ENCODE measurements at places on chromosomes 7 and 10.

GRCh38 chr7:157861551-157861950 lies 524.7 kb downstream of the DNAJB6 start:
- no peak for DNase-seq

GRCh38 chr7:39949971-39950472 lies at the start of gene CDK13:
Gene CDK13 (plus strand): TSS chr7:39950256. CDS start chr7:39950642, 386 bp downstream.
- peak; percentile 73 for DNase-seq

DNA sequence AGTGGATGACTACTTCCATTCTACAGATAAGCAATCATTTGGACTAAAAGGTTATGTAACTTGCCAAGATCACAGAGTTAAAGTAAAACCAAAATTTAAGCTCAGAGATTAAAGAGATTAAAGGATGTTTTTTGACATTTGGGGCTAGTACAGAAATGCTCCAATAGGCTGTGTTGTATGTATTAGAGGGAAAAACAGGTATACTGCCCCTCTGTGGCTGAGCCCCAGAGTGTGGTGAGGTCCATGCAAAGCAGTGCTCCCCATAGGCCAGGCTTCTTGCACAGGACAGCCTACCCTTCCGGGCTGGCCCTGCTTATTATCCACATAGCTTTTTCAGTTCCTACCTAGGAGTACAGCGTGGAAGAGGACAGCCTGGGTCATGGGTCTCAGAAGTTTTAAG lies 322.8 kb downstream of the POM121L12 start:
- no peak for DNase-seq

DNA sequence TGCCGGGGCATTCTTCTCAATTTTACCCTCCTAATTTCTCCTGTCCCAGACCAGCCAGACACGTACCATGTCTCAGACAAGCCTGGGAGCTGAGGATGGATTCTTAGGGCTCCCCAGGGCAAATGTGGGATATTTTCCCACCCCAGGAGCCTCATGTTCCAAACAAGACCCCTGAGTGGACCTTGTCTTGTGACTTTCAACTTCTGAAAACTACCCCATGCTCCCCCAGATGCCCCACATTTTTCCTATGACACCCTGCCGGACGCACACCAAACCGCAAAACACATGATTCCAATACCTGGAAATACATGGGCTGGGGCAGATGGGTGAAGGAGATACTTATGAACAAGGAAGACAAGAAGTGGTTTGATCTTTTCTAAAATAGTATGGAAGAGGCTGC lies 874 bp downstream of the GIMAP5 start:
- no peak for DNase-seq

DNA sequence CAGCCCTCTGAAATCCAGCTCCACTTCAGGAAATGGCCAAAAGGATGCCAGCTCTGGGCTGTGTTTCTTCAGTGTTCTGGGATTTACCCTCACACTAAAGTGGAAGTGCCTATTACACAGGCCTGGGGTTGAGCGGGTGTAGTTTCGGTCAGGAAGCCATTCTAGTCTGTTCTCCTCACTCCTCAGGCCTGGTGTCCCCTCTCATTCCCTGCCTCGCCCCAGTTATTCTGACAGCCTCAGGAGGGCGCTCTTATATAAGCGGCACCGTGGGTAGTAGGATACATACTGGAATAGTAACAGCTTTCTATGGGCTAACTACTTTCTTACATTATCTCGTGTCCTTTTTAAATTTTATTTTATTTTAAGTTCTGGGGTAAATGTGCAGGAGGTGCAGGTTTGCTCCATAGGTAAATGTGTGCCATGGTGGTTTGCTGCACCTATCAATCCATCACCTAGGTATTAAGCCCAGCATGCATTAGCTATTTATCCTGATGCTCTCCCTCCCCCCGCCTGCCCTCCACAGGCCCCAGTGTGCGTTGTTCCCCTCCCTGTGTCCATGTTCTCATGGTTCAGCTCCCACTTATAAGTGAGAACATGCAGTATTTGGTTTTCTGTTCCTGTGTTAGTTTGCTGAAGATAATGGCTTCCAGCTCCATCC lies 12.2 kb upstream of the LGI1 start:
- DNase-seq, result no peak

DNA sequence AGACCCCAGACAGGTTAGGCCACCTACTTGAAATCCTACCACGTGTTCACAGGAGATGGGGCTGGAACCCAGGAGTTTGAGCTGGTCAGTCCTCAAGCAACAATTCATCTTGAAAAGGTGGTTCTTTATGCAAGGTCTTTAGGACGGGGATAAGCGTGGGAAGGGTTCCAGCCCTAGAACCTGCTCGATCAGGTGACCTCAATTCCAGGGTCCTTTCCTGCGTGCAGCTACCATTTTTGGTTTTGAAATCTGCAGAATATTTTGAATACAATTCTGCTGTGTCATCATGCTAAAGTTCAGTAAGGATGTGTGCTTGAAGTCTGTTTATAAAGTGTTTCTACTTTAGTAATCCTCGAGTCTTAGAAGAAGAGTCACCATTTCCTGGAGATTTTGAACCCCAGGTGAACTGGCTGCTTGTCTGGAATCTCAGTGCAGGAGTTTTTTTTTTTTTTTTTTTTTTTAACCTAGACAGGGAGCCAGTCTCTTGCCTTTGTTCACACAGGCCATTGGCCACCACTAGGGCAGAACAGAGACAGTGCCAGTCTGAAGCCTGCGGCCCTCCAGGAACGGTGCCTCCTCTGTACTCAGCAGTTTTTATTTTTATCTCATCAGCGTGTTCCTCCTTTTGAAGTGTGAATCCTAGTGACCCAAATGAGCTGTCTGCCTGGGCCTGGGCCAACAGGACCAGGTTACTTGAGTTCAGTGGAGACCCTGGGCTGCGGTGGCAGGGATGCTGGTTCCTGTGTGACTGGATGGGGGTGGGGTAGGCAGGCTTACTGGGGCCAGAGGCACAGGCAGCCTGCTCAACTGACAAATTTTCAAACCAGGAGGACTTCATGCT lies 54.6 kb downstream of the EEPD1 start:
- no peak for DNase-seq

DNA sequence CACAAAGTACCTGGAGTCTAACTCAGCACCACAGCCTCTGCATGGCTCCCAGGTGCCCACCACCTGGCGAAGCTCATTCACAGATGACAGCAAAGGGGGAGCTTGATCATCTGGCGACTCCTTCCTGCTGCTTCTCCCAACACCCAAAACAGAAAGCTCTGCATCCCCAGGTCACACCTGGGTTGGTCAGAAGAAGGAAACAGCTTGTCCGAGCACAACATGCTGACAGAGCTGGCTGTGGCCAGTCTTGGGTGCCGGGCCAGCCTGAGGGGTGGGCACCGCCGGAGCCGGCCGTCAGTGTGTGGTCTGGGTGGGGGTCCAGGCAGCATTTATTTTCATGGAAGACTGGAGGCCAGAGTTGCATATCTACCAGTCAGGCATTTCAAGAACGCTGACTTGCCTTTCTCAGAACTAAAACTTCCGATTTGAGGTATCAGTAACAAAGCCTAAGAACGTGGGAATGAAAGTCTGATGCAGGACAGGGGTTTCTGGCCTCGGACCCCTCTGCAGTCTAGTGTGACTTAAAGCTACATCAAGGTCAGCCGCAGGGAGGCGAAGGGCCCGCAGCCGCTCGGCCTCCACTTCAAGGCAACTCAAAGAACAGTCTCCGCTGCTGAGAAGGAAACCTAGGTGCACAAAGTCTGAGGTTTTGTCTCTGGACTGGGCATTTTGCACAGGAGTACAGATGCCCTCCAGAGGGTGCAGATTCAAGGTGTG lies 109.6 kb downstream of the CYTH3 start:
- DNase-seq, result no peak

GRCh38 chr10:36634916-36635315 lies 490.5 kb upstream of the ANKRD30A start:
- no peak for DNase-seq

GRCh38 chr7:132437730-132438129 lies 138.5 kb downstream of the PLXNA4 start:
- DNase-seq, result no peak

- DNase-seq, result no peak
Observed at GRCh38 chr7:27873981-27874957, 134.3 kb downstream of the TAX1BP1 start.

DNA sequence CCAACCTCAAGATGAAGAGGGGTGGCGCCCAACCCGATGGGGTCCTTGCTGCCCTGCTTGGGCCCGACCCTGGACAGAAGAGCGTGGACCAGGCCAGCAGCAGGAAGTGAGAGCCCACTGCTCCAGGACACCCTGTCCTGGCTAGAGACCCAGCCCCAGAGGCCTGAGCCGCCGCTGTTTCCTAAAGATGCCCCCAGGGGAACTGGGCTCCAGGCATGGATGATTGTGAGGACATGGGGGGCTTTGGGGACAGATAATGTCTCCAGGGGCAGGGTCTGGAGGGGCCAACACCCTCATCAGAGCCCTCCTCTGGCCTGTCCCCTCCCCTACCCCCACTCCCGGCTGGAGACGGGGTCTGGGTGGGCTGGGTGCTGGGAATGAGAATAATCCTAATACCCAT lies 71.7 kb downstream of the MYL10 start:
- DNase-seq, result no peak

- DNase-seq, result no peak
Observed at GRCh38 chr7:75033064-75033463, 40.5 kb downstream of the RCC1L start.

- no peak for DNase-seq
Observed at GRCh38 chr7:94276795-94277194, 117.9 kb upstream of the COL1A2 start.

GRCh38 chr7:31883761-31884164 lies 186.4 kb downstream of the PDE1C start:
- DNase-seq, result no peak

GRCh38 chr10:76287856-76288255 lies 856.4 kb downstream of the LRMDA start:
- no peak for DNase-seq

DNA sequence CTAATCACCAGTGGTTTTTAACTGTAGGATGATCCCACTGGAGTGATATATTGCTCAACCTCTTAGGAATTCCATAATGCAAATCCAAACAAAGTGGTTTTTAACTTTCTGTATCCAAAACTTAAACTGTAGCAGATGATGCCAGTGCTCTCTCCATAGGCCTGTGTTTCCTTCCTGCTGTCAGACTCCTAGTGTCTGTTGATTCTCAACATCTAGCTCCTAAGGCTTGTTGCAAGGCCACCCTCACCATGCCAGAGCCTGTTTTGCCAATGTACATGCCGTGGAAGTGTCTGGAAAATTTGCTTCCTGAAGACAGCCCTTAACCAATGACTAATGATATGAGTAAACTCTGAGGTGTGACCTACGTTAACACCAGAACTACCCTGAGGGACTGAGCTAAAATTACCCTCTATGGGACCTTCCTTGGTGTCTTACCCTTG lies 39.3 kb downstream of the C1GALT1 start:
- DNase-seq, result no peak

DNA sequence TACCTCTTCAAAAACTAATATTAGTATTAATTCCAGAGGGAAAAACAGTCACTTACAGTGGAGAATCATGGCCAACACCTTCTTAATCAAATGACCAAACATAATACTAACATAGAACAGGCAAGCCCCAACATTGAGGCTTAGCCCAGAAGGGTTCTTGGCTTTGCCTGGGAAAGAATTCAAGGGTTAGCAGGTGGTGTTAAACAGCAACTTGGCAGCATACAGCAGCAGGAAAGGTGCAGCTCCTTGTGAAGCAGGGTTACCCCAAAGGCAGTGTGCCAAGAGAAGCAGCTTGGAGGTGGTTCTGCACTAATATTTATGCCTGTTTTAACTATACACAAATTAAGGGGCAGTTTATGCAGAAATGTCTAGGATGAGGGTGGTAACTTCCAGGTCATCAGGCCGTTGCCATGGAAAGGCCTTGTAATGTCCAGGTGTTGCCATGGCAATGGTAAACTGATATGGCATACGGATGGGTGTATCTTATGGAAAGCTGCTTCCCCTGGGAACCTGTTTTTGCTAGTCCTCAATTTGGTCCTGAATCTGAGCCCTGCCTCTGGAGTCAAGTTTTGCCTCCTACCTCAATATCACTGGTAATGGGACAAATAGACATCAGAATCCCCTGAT lies 27.2 kb upstream of the BEND7 start:
- no peak for DNase-seq

- no peak for DNase-seq
Observed at GRCh38 chr7:6648815-6649104, 11.6 kb downstream of the ZNF316 start.

DNA sequence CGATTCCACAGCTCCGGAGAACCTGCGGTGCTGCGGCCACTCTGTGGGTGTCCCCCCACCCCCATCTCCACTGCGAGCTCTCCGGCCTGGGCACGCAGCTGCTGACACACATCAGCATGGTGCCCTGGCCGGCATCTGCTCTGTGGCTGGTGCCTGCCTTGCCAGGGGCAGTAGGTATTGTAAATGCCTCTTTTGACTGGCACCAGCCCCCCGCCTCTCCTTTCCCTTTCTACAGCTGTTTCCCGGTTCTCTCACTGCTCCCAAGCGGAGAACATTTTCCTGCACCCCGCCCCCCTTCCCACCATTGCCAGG lies 357.1 kb upstream of the ZNF32 start:
- DNase-seq, result no peak

- no peak for DNase-seq
Observed at GRCh38 chr10:118958559-118958958, 71.0 kb upstream of the NANOS1 start.

DNA sequence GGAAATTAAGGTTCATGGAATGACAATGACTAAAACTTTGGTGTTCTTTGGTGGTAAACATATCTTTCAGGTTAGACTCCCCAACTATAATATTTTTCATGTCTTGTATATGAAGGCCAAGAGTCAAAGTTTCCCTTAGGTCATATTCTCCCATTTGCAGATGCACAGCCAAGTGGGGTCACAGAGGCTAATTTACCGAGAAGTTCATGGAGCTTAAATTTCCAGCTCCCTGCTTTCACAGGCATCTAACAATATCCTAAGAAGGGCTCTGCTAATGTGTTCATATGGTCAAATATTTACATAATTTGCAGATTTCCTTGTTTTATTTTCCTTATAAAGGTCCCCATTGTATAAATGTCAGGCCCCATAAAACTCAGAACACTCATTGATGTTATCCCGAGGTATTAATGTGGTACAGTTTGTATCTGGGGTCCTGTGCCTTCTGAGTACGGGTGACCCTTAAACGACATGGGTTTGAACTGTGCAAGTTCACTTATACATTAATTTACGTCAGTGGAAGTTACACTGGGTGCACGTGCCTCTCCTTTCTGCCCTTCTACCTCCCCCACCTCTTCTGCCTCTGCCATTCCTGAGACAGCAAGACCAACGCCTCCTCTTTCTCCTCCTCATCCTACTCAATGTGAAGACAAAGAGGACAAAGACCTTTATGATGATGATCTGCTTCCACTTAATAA lies 185.9 kb upstream of the HPS1 start:
- no peak for DNase-seq
